Hematopoietic multipotent progenitor cell treated with erythropoietin and hydrocortisone succinate and interleukin-3 and kit ligand, for 6 days (in vitro differentiated cells): ENCODE measurements at places on chromosomes 4 and X.

DNA sequence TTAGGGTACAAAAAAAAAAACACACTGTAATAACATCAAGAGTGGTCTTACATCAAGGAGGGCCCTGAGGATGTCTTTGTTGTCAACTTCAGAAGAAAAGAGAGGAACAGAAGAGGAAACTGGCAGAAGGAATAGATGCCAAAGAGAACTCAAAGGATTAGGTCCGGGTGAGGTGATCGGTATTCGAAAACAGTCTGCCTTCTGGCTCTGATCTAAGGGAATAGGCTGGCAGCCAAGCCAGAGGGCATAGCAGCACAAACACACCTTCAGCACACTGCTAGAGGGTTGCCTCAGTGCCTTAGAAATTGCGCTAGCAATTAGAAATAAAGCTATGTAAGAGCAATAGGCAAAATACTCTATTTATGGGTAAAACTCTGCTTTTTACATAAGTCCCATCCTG, 91.4 kb upstream of the TTC29 start:
- DNase-seq = no peak

DNA sequence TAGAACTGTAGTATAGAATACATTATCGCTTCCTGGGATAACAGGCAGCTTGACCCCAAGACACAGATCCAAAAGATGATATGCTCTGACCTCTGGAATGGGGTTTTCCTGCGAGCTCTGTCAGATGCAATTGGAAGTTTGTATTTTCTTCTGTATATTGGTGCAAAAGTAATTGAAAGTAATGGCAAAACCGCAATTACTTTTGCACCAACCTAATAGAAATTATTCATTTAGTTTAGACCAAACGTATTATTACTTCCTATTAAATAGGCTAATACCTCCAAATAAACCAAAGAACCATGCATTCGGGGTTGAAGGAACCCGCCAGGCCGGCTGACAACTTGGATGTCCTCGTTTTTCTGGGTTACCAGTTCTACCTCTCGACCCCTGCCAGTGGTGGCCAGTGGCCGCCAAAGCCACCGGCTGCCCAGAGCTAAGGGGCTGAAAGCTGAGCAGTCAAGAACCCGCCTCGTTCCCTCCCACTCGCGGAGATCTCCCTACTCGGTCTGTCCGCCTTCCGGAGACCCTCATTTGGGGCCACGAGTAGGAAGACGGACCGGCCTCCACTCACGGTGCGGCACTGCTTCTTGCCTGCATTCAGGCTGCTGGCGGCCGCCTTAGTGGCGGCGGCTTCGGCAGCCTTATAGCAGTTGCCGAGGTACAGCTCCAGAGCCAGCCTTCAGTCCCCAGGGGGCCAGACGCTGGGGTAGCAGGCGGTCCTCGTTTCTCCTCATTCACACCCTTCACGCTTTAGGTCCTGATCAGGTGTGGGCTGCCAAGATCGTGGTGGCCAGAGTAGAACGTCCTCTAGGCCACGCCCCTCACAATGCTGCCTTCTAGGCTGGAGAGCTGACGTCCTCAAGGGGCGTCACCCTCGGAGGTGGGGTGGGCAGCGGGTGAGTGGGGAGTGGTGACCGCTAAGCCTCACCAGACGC, 121.9 kb downstream of the RBMX2 start:
- DNase-seq = peak; percentile 46

DNA sequence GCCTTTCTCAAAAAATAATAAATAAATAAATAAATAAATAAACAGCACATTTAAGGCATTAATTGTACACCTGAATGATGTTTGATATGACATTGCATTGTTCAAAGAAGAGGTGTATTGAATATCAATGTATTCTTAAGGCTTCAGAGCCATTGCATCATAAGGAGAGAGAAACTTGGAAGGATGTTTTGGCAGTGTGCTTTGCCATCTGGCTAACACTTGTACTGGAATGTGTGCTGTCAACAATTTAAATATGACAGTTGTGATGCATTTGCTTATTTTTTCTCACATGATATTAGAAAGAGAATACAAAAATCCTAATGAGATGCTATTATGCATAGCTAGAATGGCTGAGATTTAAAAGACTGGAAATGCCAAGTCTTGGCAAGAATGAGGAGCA, 67.8 kb downstream of the FAM133A start:
- no peak for DNase-seq

DNA sequence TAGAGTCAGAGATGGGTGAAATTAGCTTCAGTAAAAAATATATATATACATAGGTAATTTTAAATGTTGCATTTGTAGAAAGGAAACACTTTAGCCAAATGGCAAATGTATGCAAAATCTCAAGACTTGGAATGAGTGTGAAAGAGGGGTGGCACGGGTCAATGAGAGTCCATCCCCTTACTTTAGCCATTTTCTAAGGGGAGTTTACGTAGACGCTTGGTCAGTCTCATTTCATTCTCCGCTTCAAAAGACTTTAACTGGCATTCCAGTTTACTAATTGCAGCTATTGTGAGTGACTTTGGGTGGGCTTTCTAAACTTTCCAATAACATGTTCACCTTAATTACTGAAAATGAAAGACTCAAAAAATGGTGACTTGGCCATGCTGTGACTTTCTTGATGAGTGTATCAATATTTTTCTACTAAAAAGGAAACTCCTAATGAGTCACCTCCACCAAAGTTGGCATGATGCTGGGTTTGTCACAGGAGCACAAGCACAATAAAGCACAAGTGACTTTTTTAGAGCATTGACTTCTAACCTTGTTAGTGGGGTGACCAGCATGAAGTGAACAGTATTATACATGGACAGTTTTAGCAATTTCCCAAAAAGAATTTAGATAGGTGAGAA, 356.0 kb upstream of the RASGEF1B start:
- no peak for DNase-seq

- DNase-seq = no peak
These were observed 579 bp upstream of the GABRA2 start for GRCh38 chr4:46390355-46391058.

DNA sequence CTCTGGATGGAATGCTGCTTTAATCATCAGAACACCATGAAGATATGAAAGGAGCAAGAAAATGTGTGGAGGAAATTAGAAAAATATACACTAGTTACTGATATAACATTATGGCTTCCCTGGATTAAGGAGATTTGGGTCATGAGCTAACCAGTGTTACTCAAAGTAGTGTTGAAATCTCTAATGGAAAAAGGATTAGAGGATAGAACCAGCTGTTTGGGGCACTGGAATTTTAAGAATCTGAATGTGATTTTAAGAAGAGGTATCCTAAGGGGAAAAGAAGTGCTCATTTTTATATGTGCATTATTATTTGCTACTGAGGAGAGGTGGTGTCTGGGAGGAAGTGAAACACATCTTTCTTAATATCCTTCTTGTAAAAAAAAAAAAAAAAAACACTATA, 164.1 kb upstream of the PPARGC1A start:
- DNase-seq = no peak

DNA sequence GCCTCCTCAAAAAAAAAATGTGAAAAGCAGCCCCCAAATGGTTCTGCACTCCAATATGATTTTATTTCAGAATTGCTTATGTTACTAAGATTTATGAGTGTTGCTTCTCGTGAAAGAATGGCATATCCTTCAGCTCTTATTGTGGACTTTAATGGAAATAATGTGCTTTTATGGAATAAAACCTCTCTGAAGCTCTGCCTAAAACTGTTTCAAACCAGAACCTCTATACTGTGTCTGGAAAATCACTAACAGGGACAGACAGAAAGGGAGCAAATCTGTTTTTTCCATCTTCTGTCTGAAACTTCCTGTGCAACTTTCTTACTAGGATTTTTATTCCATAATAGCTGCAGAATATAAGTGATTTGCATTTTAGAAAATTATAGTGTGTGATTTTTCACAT, 493.1 kb downstream of the ANKRD50 start:
- no peak for DNase-seq

DNA sequence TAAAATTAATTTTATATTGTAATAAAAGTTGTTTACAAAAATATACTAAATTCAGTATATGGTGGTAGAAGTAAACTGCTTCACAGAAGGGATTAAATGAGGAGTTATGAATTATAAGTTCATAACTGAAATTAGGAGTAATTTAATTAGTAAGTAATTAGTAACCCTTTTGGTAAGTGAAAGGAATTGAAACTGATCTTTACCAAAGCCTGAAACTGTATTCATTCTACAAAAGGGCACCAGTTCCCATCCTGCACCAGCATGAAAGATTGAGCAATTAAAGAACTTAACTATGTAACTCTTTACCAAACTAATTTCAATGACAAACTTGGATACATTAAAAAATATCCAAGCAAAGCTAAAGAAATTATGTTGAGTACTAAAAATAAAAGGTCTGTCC, 8.2 kb downstream of the MED14 start:
- no peak for DNase-seq

- DNase-seq = no peak
These were observed 5.8 kb downstream of the ATG4A start for GRCh38 chrX:108097380-108097779.

- DNase-seq = no peak
These were observed 762.0 kb downstream of the CCSER1 start for GRCh38 chr4:90889171-90889570.

- peak; percentile 34 for DNase-seq
These were observed 121.6 kb upstream of the TRIM2 start for GRCh38 chr4:153082322-153083301.

DNA sequence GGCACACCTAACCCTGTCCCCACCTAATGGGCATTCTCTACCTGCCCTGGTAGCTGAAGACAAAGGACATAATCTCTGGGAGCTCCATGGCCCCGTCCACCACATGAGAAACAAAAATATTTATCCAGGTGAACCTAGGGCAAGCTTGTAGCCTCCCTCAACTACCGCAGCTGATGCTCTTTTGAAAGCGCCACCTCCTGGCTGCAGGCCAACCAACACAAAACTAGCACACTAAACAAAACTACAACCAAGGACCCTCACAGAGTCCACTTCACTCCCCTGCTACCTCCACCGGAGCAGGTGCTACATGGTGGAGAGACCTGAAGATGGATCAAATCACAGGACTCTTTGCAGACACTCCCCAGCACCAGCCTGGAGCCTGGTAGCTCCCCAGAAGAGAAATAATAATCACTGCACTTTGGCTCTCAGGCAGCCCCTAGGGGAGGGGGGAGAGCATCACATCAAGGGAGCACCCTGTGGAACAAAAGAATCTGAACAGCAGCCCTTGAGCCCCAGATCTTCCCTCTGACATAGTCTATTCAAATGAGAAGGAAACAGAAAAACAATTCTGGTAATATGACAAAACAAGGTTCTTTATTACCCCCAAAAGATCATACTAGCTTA, 111.3 kb upstream of the ATP8A1 start:
- no peak for DNase-seq

DNA sequence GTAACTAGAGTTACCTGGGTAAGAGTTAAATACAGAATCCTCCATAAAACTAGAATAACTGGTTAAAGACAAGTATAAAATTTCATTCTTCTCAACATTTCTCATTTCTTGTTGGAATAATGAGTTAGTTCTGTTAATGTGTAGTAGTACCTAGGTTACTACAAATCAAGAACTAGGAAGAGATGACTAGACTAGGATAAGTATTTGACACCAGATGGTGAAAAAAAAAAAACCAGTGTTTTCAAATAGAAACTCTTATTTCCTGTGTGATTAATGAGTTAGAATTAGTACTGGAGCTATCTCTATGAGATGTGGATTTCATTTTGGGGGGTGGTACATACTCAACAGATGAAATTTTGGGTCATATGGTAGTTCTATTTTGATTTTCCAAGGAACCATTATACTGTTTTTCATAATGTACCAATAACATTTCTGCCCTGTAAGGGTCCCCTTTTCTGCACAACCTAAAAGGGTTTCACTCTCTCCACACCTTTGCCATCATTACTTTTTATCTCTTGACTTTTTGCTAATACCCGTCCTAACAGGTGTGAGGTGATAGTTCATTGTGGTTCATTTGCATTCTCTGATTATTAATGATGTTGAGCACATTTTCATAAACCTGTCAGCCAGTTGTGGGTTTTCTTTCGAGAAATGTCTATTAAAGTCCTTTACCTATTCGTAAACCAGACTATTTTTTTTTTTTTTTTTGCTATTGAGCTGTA, 1.7 kb upstream of the VCX start:
- DNase-seq = no peak

DNA sequence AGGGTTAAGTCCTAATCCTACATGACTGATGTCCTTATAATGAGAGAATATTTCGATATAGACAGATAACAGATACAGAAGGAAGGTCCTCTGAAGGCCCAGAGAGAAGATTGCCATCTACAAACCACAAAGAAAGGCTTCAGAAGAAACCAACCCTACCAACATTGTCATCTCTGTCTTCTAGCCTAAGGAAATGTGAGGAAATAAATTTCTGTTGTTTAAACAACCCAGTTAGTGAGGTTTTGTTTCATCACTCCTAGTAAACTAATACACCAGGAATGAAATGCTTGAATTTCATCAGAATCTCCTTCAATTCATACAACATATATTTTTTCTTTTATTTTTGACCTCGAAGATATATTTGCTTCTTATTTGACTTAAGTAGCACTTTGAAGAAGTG, 1527.8 kb downstream of the STIM2 start:
- DNase-seq = no peak

DNA sequence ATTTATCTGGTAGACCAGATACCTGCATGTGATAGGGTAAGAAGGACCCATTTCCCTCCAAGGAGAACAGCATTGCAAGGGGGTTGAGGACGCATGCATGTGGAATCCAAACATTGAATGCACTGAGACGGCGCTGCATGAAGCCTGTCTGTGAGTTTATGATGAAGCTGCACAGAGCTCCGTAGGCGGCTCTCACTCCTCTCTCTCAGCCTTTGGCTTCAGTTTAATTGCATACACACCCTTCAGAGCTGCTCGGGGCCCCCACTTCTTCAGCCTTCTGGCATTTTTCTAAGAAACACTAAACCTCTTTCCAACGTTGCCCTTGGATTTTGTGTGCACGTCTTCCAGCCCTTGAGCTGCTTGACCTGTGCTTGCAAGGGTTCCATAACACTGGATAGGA, 176.6 kb downstream of the DHRSX start:
- DNase-seq = no peak

- peak; percentile 59 for DNase-seq
These were observed 237.5 kb downstream of the BCOR start for GRCh38 chrX:39859991-39860861.

GRCh38 chr4:168335621-168336020, 17.1 kb upstream of the DDX60 start:
- DNase-seq = no peak

- peak; percentile 35 for DNase-seq
These were observed 546 bp downstream of the ZRSR2 start for GRCh38 chrX:15790769-15791290.

DNA sequence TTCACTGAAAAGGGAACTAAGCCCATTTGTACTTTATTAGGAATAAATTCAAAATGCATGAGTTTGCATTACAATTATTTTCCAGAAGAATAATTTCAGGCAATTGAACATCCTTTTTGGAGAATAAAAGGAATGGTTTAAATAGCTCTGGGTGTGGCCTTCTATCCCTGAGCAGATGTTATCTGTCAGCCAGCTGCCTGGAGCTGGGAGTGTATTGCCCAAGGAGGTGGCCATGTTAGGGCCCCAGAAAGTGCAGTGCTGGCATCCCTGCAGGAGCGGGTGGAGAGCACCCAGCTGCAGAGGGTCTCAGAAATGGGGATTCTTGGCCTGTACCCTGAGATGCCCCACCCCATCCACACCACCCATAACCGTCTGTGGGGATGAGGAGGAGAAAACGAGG, 21.6 kb upstream of the VEGFD start:
- DNase-seq = no peak
